ENCODE measurements at places on chromosomes 4 and X.

- no peak for DNase-seq
Measured at GRCh38 chr4:139978692-139979091, 175.3 kb downstream of the MAML3 start.

DNA sequence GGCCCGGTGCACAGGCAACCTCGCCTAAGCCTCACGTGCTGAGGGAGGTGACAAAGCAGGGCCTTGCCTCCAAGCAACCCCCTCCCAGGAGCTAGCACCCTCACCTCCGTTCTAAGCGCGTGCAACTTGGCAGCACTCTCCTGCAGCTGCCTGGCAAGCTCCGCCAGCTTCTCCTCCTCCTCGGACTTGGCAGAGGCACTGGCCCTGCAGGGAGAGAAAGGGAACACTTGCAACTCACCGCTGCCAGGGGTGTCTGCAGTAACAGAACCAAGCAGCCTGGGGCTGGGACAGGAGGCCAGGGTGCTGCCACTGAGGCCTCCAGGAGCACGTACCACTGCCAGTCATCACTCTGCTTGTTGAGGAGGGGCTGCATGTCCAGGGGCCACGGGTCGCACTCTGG is 10.3 kb upstream of the TREX2 start:
- DNase-seq, result no peak

- DNase-seq, result no peak
Measured at GRCh38 chr4:15117270-15117946, 115.1 kb downstream of the CPEB2 start.

DNA sequence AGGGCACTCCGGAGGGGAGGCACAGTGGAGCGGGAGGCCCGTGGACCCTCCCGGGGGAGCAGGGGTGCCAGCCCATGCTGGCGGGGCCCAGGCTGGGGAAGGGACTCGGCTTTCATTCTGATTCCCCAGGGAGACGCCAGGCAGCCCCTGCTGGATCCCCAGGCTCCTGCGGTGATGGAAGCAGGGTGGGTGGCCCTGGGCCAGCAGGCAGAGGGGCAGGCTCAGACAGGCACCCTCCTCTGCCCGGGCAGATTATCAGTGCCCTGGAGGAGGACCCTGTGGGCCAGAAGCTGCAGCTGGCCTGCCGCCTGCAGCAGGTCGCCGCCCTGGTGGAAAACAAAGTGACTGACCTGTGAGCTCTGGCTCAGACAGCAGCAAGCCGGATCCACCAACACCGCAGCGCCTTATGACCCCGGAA is 2.1 kb upstream of the SRPK3 start:
- DNase-seq, result no peak

GRCh38 chr4:6550821-6551220 is 24.2 kb upstream of the MAN2B2 start:
- DNase-seq, result no peak

Data from fibroblast of skin of abdomen (primary cell).